ENCODE measurements at places on chromosomes 11 and 22.

- DNase-seq: no peak
Measured at GRCh38 chr11:6404342-6405051, 14.2 kb downstream of the SMPD1 start.

DNA sequence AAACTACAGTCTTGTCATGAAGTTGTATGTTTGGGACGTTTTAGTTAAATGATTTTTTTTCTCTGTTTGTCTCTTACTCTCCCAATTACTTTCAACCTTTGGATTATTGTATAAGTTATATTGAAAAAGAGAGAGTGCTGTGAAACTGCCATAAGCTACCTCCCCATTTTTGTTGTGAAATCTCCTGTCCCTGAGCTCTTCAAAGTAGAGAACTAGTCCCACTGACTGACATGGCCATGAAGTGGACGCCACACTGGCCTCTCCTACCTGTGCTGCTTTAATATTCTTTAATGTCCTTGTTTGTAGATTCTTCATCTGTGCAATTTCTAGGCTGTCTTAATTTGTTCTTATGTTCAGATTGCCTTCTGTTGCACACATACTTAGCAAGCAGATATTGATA, 56.3 kb downstream of the PPFIA1 start:
- no peak for DNase-seq

GRCh38 chr11:92300876-92301275, 76.3 kb downstream of the FAT3 start:
- no peak for DNase-seq

- DNase-seq: no peak
Measured at GRCh38 chr11:22764735-22765134, 64.9 kb downstream of the SVIP start.

- no peak for DNase-seq
Measured at GRCh38 chr22:28822930-28823551, 22.7 kb upstream of the XBP1 start.

Data from brain pericyte (primary cell).